ENCODE measurements at places on chromosomes 7 and 10.

- no peak for DNase-seq
Measured at GRCh38 chr10:75932921-75933320, 501.5 kb downstream of the LRMDA start.

DNA sequence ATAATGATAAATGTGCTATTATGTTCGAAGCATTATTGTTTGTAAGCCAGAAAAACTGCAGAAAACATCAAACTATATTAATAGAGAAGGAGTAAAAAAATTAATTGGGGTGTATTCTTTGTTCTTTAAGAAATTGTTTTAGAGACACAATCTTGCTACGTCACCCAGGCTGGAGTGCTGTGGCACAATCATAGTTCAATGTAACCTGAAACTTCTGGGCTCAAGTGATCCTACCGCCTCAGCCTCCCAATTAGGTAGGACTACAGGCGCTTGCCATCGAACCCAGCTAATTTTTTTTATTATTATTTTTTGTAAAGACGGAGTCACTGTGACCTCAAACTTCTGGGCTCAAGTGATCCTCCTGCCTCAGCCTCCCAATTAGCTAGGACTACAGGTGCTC lies 1138.6 kb downstream of the GATA3 start:
- DNase-seq: no peak

- no peak for DNase-seq
Measured at GRCh38 chr7:77426052-77426404, 9.9 kb upstream of the GSAP start.

DNA sequence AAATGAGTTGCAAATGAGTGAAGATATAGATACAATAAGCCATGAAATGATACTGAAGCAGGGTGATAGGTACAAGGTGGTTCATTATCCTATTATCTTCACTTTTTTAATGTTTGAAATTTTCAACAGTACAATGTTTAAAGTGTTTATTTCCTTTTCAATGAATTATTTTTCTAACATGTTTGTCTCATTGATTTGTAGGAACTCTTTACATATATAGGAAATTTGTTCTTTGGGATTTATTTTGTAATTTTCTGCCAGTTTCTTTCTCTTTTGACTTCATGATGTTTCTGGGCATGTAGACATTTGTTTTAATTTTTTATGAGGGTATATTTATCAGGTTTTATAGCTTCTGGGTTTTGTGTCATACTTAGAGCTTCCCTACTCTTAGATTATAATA lies 108.9 kb downstream of the EXOC4 start:
- no peak for DNase-seq

DNA sequence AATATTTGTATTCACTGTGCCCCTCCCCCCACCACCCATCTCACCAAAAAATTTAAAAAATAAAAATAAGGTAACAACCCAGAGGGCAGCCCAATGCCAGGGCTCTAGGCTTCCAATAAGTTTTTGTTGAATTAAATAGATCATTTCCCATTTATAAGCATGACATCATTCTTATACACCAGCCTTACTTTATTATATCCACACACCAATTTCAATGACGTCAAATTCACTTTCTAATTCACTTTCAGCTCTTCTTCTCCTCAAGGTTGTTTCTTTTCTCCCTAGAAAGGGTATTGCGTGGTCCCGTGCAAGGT lies 1.2 kb upstream of the DKK1 start:
- DNase-seq: no peak

DNA sequence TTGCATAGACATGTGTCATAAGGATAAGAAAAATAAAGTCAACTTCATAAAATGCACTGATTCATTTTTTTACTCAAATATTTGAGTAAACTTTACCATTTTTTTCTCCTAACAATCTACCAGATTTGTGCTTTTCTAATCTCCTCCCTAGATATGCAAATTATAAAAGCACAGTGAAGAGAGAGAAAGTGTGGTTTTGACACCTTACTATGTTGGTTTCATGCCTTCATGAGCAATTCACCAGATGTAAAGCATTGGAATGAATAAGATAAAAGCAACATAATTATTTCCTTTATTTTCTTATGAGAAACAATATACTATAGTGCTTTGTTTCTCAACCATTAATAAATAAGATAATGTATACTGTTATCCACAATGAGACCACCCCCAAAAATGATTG lies 432.5 kb upstream of the PCDH15 start:
- no peak for DNase-seq

DNA sequence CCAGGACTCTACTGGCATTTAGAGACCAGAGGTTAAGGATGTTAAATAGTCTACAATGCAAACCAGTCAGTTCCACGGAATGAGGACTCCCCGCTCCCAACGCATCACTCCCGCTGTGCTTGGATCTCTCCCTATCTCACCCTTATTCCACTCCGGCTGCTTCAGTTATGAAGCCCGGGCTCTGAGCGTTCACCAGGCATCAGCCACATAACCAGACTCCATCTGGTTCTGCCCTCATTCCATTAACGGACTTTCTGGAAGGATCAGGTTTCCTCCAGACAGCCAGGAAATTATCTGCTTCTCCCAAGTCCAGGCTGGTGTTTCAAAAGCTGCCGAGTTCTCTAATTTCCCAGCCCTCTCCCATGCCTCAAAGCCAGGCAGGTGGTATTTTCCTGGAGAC lies 499.3 kb downstream of the GLRX3 start:
- no peak for DNase-seq

DNA sequence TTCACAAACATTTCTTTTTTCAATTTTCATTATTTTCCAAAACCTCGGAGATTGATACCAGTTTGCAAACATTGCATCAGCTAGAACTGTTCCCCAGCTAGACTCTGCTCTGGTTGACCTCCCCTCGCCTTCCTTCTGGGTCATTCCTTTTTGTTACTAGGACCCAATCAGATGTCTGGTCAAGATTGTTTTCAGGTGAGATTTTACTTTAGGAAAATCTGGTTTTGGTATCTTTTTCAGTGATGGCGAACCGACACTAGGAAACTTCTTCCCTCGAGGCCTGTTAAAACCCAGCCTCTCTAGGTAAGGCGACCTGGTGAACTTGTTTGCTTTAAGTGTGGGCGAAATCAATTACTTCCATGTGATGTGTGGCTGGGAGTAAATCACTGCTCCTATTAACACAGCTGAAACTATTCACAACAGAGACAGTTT lies 8.4 kb downstream of the PROSER2 start:
- DNase-seq: no peak

Data from NCI-H446 treated with DMSO at 0.1 percent for 48 hours (cell line).